G401 (cell line): ENCODE measurements at places on chromosomes 11 and 22.
A peak's percentile ranks its signal among the peaks of the same experiment; 100 is the strongest.

- no peak for DNase-seq
These were observed 49.9 kb downstream of the TENM4 start for GRCh38 chr11:79390923-79391322.

DNA sequence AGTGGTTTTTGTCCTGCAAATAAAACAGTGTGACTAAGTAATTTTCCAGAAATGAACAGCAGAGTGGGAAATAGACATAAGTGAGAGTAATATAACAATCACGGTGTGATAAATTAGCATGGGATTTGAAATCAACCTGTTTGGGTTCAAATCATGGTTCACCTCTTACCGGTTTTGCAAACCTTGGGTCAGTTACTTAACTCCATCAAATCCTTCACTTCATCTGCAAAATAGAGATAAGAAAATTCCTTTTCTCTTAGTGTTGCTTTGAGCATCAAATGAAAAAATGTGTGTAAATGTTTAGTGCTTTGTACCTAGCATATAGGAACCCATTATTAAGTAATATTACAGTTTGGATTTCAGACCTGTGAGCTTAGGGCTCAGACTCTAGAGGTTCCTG lies 152.2 kb downstream of the TEAD1 start:
- DNase-seq = no peak

GRCh38 chr22:48700566-48701295 lies 1126.9 kb downstream of the BRD1 start:
- peak; percentile 33 for DNase-seq

GRCh38 chr11:69863544-69864200 lies 44.5 kb upstream of the FGF3 start:
- no peak for DNase-seq

DNA sequence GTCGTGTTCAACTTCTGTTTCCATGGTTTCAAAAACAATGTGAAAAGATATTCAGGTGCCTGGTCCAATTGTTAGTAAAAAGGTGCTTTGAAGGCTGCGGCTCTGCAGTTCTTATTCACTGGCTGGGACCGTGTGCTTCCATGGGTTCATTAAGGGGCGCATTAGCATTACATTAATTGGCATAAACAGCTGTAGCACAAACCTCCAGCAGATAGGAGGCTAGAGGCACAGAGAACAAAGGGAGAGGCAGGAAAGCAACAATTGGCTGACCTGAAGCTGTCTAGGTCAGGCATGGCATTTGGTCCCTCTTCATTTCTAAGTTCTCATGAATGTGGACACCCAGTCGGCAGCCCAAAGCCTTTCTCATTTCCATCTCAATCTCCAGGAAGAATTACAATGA lies 16.6 kb downstream of the PAK1 start:
- DNase-seq = no peak

- DNase-seq = peak; percentile 78
These were observed 28.5 kb upstream of the RBX1 start for GRCh38 chr22:40922484-40923303.

- DNase-seq = no peak
These were observed 72.3 kb upstream of the TP53I11 start for GRCh38 chr11:45023065-45023365.

- peak; percentile 14 for DNase-seq
These were observed 73.8 kb downstream of the STIM1 start for GRCh38 chr11:3929232-3929631.

- peak; percentile 100 for DNase-seq
These were observed at the start of gene CCDC89 for GRCh38 chr11:85685820-85686459. Gene CCDC89, minus strand, starts transcription at chr11:85686195. Its CDS starts 65 bp downstream, at chr11:85686130.

DNA sequence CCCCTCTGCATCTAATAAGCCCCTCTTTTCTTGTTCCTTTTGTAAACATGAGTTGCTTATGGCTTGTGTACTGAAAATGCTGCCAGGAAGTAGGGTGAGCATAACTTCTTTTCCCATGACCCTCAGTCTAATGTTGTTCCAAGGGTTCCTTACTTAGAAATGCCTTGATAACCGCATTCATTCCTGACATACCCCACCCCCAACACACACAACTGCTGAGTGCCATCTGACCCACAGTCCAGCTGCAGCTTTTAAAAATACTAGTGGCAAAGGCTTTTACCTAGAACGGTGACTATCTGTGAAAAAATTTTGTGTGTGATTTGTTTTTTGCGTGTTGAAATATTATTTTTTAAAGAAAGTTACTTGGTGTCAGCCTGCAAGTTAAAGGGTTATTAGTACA lies 52.6 kb downstream of the ARHGAP42 start:
- DNase-seq = no peak

- DNase-seq = no peak
These were observed 7.9 kb upstream of the MACROD1 start for GRCh38 chr11:64173616-64174355.

GRCh38 chr11:45079075-45079444 lies 67.4 kb upstream of the PRDM11 start:
- no peak for DNase-seq

DNA sequence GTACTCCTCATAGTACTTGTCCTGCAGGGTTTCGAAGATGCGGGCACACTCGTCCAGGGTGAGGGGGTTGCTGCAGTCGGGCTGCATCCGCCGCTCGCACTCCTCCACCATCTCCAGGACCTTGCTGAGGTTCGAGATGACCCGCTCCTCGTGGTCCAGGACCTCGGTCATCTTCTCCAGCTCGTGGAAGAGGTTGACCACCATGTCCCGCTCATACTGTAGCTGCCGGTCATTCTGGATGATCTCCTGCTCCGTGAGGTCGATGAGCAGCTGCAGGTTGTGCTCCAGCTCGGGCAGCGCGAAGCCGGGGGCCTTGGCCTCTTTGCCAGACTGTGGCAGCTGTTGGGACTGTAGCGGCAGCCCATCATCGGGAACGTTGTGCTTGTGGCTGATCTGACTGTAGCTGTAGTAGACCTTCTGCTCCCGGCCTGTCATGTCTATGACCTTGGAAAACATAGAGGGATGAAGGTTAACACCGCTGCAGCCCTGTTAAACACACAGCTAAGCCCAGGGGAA lies 13.0 kb downstream of the TFIP11 start:
- DNase-seq = no peak

DNA sequence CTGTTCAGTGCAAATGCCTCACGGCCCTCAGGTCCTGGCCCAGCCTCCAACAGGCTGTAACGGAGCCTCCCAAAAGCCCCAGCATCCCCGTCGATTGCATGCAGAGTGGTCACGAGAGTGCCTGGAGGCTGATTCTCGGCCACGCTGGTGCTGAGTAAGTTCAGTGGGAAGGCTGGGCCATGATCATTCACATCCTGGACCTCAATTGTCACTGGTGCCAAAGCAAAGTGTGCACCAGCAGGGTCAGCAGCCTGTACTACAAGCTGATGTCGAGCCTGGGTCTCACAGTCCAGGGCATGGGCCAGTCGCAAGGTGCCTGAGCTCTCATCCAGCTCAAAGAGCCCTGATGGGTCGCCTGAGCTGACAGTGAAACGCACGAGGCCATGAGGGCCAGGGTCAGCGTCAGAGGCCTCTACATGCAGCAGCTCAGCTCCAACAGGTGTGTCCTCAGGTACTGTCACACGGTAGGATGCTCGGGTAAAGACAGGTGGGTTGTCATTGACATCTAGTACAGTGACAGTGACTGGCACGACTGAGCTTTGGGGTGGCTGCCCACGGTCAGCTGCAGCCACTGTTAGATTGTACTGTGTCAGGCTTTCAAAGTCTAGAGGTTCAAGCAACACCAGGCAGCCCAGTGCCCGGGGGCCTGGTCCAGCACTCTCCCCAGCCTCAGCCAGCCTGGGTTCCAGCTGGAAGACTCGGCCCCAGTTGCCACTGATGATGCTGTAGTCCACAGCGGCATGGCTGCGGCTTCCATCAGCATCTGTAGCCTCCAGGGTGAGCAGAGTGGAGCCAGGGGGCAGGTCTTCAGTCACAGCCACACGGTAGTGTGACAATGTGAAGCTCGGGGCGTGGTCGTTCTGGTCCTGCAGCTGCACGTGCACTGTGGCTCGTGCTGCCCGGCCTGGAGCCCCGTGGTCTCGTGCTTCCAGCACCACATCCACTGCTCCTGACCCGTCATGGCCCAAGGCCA lies 4.5 kb upstream of the TPP1 start:
- no peak for DNase-seq

DNA sequence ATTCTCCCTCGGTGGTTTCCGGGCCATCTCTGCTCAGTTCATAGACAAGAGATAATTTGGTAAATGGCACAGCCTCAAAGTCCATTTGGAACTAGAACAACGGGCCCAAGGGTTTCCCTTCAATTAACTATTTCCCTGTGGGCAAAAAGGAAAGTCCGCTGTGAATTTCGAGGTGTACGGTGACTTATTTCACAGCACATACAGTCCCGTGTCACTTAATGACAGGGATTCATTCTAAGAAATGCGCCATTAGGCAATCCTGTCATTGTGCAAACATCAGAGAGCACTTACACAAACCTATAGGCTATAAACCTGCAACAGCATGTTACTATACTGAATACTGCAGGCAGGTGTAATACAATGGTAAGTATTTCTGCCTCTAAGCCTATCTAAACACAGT lies 551.6 kb downstream of the OPCML start:
- no peak for DNase-seq

DNA sequence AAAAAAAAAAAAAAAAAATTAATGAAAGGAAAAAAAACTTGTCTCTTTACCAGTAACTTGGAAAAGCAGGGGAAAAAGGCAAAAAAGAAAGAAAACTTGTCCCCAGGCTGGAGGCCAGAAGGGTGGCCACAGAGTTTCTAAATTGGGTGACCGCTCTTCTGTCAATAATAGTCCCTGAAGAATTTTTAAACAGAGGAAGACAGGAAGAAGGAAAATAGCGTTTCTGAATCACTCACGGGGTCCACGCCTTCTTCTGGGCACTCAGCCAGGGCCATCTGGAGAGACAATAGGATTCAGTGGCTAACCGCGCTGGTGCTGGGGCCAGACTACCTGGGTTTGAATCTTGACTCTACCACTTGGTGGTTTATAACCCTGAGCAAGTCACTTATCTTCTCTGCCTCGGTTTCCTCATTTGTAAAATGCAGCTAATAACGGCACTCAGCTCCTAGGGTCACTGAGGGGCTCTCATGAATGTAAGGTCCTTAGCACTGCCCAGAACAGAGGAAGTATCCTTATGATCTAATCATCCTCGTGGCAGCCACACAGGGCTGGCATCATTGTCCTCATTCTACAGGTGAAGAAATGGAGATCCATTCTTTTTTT lies 7.0 kb downstream of the C11orf86 start:
- DNase-seq = peak; percentile 83
